Panc1 (cell line): ENCODE measurements at places on chromosomes 11 and 22. TPM values are rescaled to one million over a fixed set of nuclear protein-coding genes. Genes with fewer than 3 reads are reported as not detected.

The OR8D4 gene
- not detected for total RNA-seq

GRCh38 chr11:102197670-102198139 is 87.5 kb downstream of the YAP1 start:
- H3K27ac ChIP-seq, result no peak overlapping the region
- DNase-seq, result no peak
- no peaks in the 10 kb centered on the region for H3K27me3 ChIP-seq
- peaks cover 8% of the 10 kb centered on the region for H3K4me1 ChIP-seq

GRCh38 chr11:36790526-36790925 is 192.5 kb upstream of the RAG2 start:
- no peak for DNase-seq
- H3K36me3 ChIP-seq, result no peaks in the 10 kb centered on the region
- no peaks in the 10 kb centered on the region for H3K4me1 ChIP-seq
- no peak overlapping the region for H3K27ac ChIP-seq

GRCh38 chr11:122690384-122690783 is 34.9 kb downstream of the UBASH3B start:
- no peaks in the 10 kb centered on the region for H3K27me3 ChIP-seq
- DNase-seq, result no peak
- peaks cover 12% of the 10 kb centered on the region; the same call in 1 of the 2 replicates for H3K4me1 ChIP-seq
- no peaks in the 10 kb centered on the region for H3K36me3 ChIP-seq
- no peak overlapping the region for H3K27ac ChIP-seq

- H3K27ac ChIP-seq, result no peak overlapping the region
- H3K4me3 ChIP-seq, result no peak overlapping the region
- H3K27me3 ChIP-seq, result no peaks in the 10 kb centered on the region
- no peaks in the 10 kb centered on the region for H3K36me3 ChIP-seq
These were observed 94.0 kb upstream of the SEZ6L start for GRCh38 chr22:26075251-26075650.

- DNase-seq, result no peak
- no peak overlapping the region for H3K4me3 ChIP-seq
- H3K27ac ChIP-seq, result no peak overlapping the region
- H3K4me1 ChIP-seq, result no peaks in the 10 kb centered on the region
These were observed 48.2 kb downstream of the OR10A6 start for GRCh38 chr11:7882860-7883259.
